Activated T-helper 1 cell treated with anti-CD3 and anti-CD28 coated beads, Interleukin-12 subunit alpha, Interleukin-12 subunit beta, Interleukin-2, Interleukin-4 antibody, amounts not matched to agents 30 ng/mL and 10 ng/mL and 1 ng/mL, durations not matched to agents 14 hours and 24 hours and 36 hours (primary cell): ENCODE measurements at places on chromosomes 2 and 18.

GRCh38 chr2:236871500-236872001, 214.1 kb upstream of the COPS8 start:
- no peak for DNase-seq

DNA sequence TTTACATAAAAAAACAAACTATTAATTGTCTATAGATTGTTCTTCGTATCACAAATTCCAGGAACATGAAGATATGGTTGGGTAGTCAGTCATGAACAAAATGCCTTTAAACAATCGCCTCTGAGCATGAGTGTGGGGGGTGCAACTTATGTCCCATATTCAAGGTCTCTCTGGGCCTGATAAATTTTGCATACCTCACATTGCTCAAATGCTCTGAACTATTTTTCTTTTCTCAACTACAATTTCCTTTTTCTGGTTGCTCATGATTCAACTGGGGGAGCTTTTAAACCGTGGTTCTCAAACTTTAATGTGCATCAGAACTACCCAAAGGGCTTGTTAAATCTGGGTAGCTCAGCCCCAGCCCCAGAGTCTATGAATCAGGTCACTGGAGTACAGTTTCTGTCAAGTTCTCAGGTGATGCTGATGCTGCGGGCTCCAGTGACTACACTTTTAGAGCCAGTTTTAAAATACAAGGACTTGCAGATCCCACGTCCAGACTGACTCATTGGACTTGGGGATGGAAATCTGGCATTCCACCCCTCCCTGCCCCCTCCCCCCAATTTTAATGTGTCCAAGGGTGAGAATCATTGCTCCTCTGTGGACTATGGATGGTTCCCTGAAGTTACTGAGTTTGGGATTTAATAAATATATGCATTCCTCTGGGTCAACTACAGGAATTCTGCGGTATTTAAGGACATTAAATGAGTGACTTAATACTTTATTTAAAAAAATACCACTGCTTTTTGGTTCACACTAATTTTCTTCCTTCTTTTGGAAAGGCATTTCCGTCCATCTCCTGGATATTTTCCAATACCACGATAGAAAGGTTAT, 1.5 kb upstream of the GPD2 start:
- no peak for DNase-seq

DNA sequence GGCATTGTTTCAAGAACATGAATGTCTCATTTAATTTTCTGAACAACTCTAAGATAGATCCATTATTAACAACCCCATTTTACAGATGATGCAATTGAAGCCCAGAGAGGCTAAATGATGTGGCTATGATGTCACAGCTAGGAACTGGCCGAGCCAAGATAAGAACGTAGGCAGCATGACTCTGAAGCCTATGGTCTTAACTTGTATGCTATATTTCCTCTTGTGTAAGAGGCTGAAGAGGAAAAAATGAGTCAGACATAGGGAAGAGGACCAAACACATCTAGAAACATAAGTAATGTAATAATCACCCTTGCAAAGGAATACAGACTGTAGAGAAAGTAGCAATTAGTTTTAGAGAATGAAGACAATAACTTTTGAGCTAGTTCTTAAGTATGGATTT, 416.8 kb downstream of the FIGN start:
- no peak for DNase-seq

- DNase-seq = no peak
These were observed 550.5 kb downstream of the SPAG16 start for GRCh38 chr2:213834746-213835145.

GRCh38 chr2:106021662-106022028, 172.5 kb downstream of the UXS1 start:
- DNase-seq = no peak

- no peak for DNase-seq
These were observed 26.9 kb upstream of the KCTD1 start for GRCh38 chr18:26574958-26575864.

DNA sequence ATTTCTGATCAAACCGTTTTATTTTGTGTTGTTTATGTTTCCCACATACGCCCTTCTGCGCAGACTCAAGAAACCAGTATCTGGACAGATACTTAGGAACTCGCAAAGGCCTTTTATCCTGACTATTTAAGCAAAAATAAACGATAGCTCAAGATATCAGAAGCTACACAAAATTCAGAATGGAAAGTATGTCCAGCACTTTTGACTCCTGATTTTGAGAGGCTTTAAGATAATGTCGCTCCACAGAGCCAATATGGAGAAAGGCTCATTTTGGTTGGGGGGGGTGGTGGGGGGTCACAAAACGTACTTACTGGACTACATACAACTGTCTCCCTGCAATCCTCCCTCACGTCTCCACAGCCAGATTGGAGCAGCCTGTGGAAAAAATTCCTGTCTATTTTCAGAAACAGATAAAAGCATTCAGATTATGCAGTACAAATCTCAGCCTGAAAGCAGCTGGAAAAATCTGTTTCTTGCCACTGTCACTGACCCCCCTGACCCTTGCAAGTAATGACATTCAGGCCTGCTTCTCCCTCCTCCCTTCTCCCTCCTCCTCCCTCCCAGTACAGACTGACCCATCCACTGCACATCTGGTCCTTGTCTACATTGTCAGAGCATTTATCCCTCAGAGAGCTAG, 34.9 kb upstream of the LCLAT1 start:
- DNase-seq = no peak

DNA sequence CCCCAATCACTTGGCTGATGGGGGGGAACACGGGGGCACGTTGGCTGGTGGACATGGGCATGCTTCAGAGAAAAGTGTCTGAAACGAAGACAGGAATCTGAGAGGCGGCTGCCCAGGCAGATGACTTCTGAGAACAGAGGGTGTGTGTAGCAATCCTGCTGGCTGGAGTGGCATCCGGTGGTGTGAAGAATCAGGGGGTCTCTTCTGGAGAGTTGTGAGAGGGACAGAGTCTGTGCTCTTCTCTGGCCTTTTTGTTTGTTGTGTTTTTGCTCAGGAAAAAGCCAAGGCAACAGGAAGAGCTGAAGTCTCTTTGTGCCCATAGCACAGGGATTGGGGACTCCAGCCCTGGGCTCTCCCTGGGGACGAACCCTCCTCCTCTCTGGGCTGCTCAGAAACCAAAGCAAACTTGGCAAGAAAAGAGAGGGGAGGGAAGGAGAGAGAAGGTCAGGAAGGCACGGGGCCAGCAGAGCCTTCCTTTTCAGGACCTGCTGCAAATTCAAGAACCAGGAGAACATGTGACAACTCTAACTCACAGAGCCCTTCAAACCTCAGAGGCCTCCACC, 97.0 kb upstream of the SMAD2 start:
- no peak for DNase-seq

- DNase-seq = no peak
These were observed 38.6 kb upstream of the ZFP36L2 start for GRCh38 chr2:43265001-43265400.

DNA sequence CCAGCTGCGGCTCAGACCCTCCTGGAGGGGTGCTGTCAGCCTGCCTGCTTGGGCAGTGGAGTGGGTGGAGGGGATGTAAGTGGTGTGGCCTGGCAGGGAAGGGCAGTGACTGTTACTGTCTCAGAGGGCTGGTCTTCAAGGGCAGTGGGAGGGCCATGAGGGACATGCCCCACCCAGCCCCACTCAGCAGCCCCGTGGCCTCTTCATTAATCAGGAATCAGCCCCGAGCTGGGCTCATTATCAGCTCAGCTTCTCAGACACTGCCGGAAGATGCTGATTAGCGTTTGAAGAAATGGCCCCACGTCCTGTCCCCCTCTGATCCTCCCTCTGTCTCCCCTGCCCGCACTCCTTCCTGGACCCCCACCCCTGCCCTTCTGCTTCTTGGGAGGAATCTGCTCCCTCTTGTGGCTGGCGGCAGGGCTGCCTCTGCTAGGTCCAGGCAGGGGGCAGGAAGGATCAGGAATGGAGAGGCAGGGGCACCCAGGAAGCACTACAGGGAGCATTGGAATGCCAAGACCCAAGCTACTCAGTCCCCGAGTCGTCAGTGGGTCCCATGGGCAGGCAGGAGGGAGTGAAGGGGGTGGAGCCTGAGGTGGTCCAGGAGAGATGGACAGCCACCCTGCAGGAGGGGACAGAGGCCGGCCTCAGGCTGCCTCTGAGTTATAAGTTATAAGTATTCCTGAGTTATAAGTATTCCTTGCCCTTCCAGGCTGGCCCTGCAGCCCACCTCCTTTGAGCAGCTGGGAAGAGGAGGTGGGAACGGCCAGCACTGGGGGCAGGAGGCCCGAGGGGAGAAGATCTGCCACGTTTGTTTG, 7.0 kb downstream of the ASIC4 start:
- no peak for DNase-seq

DNA sequence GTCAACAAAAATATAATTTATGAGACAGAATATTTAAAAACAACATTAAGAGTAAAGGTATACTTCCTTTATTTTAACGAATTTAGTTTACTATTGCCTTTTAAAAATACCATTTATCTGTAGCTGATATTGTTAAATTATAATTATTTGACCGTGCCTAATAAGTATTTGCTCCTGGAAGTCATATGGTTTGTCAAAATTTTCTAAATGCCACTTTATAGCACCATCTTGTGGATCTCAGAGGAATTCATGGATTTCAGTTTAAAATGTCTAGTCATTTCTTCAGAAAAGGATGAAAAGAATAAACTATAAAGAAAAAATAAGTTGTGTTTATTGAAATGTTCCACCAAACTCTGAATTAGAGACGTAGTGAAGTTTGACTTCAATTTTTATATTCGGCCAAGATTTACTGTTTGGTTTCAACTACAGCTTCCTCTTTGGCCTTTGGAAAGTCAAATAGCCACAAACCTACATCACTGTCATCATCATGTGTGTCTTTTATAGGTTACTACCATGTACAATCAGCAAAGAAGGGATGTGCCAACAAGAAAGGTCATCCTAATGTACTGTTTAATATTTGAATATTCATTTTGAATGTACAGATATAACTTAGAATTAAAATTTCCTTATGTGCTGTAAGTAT, 10.3 kb upstream of the FTCDNL1 start:
- no peak for DNase-seq

GRCh38 chr2:164793529-164793928, 48.1 kb downstream of the COBLL1 start:
- no peak for DNase-seq

DNA sequence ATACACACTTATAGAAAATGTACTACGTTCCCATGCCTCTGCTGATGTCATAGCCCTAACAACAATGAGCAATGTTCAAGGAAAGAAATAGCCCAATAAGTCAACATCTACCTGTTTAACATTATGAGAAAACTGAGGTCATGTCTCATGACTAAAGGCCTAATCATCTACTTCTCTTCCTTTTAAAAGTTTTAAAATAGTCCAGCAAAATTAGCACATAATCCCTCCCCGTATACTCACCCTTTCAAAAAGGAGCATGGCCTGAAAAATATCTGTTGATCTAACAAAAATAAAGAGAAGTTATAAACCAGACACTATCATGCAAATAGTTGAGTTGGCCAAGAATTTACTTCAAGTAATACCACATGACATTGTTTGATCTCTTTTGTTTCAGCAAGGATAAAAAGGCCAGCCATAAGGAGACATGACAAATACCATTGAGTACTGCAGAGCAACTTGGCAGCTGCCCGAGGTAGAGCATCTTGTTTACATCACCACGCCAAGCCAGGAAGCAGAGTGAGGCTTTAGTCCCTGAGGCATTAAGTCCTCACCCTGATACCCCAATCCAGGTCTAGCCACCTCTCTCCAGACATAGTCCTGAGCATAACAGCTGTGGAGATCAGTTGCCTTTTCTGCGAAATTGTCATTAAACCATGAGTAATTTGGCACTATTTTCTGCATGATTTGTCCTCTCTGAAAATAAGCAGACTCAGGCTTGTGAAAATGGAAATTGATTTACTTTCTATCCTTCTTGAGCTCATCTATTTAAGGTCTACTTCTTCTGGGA, 137.4 kb upstream of the ETAA1 start:
- DNase-seq = no peak

DNA sequence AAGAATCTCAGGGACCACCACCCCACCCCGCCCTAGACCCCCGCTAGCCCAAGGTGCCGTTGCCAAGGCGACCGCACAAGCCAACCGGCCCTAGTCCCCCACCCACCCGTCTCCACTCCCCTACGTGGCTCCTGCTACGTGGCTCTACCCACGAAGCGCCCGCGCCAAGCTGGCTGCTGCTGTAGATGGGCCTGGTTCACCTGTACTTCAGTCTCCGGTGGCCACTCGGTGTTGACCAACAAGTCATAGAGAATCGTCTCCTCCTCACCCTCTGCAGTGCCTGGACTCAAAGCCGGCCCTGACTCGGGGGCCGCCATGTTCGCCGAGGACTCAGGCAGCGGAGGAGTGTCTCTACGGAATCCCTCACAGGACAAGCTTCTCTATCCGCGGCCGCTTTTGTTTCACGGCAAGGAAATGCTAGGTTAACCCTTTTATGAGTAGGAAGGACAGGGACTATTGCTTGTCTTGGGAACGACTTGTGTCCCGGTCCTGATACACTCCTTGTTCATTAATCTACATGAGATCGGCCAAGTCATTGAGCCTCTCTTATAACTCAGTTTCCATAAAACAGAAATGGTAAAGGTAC, at the start of gene NBAS:
NBAS (minus strand) TSS at position 347 of the 586 bp plus-strand sequence; CDS start at position 317, 30 bp downstream.
- DNase-seq = peak; percentile 68

DNA sequence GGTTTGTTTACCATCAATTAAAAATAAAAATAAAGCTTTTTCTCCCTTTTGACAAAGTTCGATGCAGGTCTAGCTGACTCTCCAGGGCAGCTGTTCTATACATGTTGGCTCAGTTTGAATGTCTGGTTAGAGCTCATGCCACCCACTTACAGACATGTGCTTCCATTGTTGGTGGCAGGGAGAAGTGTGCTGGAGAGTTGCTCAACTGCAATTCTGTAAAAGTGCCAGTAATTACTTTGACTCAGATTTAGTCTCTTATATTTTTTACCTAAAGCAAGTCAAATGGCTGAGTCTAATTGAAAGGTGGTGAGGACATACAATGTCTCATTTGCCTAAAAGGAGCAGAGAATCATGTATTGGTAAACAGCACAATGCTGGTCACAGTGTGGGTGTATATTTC, 609.1 kb upstream of the SYT4 start:
- DNase-seq = no peak

DNA sequence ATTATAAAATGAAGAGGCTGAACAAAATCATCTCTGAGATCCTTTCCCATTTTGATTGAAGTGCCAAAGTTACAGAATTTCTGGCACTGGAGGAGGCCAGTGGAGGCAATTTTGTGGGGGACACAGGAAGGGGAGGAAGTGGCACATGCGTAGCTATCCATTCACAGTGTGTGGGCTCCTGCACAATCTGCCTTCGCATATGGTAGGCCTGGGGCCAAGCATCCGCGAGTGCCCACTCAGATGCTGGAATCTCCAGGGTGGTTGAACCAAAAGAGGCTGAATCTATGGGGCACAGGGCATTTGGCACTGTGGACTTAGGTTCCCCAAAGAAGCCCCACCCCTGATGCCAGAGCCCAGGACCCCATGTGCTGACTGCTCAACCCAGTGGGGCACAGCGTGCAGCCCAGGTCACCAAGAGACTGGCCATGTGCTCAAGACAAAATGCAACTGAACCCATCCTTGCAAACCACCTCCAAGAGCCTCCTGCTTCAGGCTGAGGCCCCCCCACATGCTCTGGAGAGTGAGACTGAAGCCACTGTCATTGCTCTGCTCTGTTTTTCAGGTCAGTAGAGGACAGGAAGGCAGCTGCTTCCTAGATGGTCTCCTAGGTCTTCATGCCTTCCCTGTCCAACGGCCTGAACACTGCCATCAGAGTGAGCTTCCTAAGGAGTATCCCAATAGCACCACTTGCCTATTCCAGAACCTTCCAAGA, 28.5 kb downstream of the ST8SIA5 start:
- no peak for DNase-seq

- DNase-seq = no peak
These were observed 118.2 kb downstream of the RTP5 start for GRCh38 chr2:241987726-241988125.
